ENCODE measurements at places on chromosomes 7 and 10.

- DNase-seq = no peak
Measured at GRCh38 chr10:123622381-123622780, 43.8 kb upstream of the GPR26 start.

GRCh38 chr7:18901982-18902421, 215.4 kb downstream of the TWIST1 start:
- DNase-seq = no peak

DNA sequence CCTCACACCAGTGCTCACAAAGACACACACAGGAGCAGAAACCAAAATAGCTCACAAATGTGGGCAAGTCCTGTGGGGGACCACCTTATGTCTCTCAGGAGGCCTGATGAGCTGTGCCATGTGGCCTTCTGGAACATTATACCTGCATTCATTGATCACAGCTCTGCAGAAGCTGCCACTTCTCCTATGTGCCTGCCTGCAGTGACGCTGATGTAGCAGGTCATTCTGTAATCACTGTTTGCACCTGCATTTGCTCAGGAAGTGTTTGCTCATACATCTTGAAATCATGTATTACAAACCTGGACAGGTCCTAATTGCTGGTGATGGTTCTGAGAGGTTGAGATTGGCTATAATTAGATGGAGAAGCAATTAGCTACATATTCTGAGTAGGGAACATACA, 310.2 kb downstream of the AUTS2 start:
- DNase-seq = no peak

DNA sequence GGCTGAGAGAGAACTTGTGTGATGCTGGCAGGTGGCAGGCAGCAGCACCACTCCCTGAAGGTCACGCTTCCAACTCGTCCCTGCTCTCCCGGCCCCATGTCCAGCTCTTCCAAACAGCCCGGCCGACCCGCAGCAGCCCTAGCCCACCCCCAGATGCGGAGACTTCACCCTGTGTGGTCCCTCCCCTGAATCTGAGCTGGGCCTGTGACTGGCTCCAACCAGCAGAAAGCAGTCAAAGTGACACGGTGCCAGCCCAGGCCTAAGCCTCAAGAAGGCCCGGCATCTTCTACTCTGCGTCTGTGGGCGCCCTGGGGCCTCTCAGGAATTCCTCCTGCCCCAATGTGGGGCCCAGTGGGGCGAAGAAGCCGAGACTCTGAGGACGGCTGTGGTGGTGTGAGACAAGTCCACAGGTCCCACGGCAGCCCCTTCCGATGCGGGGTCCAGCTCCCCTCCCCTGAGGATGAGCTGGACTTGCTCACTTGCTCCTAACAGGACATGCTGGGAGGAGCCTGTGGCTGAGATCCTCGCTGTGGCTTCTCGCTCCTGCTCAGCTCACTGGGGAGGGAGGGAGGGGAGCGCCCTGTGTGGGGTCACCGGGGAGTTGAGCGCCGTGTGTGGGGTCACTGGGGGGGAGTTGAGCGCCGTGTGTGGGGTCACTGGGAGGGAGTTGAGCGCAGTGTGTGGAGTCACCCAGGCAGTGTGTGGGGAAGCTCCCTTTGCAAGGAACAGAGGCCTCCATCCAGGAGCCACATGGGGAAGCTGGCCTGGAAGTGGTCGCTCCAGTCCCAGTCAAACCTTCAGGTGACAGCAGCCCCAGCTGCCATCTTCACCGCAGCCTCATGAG, 9.5 kb downstream of the STK32C start:
- DNase-seq = no peak

DNA sequence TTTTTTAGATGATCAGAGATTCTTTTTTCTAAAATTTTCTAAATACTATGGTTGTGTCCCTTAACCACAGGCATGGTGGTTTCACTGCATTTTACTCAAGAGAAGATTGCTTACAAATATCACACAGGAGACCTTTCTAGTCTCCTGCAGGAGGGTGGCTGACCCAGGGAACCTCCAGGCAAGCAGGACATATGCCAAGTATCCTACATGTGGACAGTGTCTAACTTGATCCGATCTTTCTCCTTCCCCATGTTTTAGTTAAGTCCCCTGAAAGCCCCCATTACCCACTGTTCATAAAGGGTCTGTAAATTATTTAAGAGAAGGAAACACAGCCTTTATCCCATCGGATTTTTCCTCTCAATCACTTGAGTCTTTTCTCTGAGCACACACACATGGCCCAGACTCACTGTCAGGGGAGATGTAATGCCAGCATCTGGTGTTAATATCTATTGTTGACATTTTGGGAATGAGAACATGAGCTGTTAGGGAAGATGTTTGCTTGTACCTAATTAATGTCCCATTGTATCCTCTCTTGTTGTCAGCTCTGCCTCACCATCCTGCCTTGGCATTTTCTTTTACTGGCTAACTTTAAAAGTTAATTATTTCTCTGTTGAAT, 755.2 kb downstream of the AUTS2 start:
- DNase-seq = no peak

DNA sequence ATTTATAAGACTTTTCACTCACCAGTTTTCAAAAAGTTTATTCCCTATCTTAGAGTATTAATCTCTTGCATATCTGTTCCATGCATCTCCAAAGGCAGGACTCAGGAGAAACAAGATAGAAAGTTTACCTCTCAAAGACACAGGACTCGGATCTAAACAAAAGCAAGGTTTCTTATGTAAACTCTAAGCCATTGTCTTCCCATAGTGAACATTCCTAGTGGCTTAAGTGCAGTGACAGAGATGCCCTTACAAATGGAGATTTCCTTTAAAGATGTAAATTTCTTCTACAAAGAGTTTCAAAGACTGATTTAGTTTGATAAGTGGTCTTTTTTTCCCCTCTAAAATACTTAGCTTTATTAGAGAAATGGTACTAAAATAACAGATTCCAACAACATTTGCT, 209.8 kb downstream of the ACTR3B start:
- no peak for DNase-seq

- no peak for DNase-seq
Measured at GRCh38 chr10:5151076-5151475, 33.9 kb downstream of the AKR1C8 start.

GRCh38 chr10:108082596-108082995, 918.1 kb upstream of the SORCS1 start:
- no peak for DNase-seq

DNA sequence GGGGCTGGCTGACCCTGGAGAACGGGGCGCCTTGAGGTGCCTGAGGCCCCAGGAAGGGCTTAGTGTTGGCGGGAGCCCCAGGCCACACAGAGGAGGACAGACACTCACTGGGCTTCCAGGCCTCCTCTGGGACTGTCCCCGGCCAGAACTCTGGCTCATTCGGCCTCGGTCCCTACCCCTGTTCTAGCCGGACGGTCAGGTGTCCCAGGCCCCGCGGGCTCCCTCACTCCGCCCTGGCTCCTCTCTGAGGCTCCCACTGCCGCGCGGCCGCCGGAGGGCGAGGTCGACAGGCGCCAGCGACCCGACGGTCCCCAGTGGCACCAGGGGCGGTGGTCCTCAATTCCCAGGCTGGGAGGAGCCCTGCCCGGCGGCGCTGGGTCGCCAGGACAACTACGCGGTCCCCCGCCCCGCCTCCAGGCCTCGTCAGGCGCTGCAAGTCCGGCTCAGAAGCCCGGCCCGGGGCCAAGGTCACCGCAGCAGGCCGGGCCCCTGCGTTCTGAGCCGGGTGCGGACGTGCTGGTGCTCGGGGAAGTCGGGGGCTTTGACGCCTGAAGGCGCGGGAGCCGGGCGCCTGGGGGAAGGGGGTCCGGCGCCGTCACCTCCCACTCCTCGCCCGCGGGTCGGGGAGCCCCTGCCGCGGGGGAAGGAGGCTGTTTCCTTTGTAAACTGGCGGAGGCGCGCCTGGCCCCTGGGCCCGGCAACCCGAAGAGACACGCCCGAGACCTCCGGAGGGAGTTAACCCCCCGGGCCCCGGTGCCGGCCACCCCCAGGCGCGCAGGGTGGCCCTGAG, 1.1 kb upstream of the PWWP2B start:
- DNase-seq = no peak

DNA sequence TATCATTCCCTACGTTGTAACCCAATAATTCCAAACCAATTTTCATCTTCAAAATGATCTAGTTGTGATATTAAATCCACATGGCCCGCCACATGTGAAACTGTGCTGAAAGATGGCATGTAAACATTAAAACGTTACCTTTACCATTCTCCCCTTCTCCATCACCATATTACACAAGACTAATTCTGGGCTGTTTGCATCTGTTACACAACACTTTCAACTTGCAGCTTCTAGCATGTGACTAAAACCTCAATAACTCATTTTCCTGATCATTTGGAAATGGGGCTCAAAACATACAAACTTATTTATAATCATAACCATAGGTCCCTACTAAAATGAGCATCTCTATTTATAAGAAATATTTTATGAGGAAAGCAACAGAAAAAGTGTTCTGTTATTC, 4.7 kb downstream of the MTERF1 start:
- DNase-seq = no peak

DNA sequence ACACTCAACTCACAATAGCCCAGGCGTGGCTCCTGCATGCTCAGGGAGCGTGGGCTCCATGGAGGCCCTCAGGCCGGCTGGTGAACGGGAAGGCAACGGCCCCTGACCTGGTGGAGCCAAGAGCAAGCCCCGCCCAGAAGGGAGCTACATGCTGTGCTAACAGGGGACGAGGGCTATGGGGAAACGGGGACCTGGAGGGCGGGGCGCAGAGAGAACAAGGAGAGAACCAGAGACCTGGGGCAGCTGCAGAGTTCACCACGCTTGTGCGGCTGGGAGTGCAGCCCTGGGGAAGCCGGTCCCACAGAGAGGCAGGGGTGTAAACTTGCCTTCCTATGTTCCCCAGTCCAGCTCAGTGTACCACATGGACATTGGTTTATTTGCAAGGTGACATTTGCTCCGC, 69.2 kb upstream of the PPP2R2D start:
- no peak for DNase-seq

DNA sequence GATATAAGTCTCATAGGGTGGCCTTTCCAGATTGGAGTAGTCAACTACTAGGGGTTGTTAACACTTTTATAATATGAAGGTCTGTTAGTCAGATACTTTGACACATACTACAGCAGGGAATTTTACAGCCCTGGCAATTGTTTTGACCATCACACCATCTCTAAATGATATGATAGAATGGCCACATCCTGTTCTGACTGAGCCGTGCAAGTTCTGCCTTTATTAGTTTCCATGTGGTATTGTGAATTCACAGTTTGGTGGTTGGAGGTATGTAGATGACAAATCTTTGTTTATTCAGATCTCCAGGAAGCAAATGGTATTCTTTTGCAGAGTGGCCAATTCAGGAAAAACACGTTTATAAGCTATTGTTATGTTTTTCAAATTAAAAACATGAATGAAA, 83.0 kb downstream of the NRG3 start:
- DNase-seq = no peak

- DNase-seq = no peak
Measured at GRCh38 chr7:139124084-139124914, 14.8 kb upstream of the ZC3HAV1 start.

- no peak for DNase-seq
Measured at GRCh38 chr10:84114088-84114667, 25.1 kb upstream of the GHITM start.
